ENCODE measurements at places on chromosomes 2 and 18.

DNA sequence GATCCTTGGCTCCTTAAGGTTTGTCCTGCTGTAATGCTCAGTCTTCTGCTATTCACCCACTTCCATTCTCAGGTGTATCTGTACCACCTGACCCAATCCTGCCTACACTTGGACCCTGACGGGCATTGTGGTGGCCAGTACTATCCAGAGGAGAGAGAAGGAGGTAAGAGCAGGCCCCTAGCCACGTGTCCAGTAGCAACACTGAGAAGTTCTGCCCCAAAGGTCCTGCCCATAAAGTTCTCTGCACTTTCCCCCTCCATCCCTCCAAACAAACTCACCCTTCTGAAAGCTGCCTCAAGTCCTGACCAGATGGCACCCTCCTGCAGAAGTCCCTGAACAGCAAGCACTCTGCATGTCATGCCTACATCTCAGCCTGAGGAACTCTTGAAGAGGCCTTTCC, 18.3 kb downstream of the TTC32 start:
- no peak for DNase-seq

DNA sequence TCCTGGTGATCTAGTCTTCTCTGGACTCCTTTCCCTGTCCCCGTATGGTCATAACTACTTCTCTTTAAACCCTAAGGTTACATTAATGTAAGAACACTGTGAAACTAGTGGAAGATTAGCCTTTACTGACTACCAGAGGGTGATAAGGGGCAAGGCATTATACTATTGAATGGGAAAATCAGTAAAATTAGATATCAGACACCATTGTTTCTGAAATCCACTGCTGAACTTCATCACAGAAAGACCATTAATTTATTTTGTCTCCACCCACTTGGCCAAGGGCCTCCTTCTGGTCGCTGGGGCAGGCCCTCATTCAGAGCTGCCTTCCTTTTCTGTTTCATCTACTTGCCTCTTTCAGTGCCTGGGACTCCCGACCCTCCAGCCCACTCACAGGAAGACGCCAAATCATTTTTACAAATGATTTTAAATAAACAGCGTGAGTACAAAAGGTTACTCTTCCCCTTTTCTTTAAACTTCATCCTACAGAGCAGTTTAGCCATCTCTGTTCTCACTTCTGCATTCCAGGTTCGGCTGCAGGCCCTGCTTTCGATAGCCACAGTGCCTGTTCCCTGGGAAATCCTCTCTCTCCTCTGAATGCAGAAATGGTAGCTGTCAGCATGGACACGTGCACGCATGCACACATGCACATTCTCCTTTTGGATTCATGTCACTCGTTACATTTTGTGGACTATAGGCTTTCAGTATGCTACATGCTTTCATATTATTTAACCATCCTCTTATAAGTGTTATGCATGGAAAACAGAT, 70.3 kb upstream of the DOCK10 start:
- no peak for DNase-seq

DNA sequence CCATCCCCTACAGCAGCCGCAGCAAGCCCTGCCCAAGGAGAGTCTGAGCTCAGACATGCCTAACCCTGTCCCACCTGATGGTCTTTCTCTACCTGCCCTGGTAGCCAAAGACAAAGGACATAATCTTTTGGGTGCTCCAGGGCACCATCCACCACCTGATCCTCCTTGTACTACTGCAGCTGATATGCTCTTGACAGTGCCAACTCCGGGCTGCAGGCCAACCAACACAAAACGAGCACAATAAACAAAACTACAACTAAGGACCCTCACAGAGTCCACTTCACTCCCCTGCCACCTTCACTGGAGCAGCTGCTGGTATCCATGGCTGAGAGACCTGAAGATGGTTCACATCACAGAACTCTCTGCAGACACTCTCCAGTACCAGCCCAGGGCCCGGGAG, 106.3 kb downstream of the GRB14 start:
- DNase-seq: peak; percentile 21

DNA sequence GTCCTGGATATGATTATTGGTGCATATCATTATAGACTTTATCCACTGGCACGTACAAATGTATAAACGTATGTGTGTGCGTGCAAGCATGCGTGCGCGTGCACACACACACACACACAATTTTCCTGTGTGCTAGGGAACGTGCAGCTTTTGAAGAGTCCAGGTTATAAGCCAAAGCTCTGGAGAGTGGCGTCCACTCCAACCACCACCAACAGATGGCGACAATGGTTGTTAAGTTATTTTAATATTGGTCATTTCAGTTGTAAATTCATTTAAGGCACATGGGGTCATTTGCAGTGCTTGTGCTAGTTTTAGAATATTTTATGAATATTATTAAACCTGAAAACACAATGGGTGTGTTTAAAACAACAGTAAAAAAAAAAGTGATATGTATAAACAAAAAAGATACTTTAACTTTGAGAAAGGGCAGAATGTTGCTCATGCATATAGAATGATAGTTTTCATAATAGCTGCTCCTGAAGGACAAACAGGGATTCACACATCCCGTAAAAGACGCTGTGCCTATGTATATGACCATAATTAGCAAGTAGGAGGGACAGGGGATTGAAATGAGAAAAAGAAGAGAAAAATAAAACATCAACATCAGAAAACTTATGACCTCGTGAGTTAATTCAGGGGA, 124.2 kb upstream of the ITGB6 start:
- peak; percentile 51 for DNase-seq

- no peak for DNase-seq
These were observed 392.5 kb downstream of the IRS1 start for GRCh38 chr2:226407135-226407534.

- no peak for DNase-seq
These were observed 429.9 kb downstream of the ARHGAP15 start for GRCh38 chr2:143559147-143559546.

DNA sequence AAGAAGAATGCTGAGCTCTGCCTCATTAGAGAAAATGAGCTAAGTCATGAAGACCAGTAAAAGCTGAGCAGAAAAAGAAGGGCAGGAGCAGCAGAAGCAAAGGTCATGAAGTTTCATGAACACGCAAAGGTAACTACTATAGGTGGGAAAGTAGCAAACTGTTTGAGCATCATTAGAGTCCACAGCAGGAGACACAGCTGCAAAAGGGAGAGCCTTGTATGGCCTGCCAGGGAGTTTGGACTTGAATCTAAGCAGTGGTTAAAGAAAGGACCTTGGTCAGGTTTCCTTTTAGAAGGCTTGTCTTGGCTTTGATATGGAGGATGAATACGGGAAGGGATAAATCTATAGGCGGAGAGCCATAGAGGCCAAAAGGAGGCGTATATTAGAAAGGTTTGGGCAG, 34.0 kb downstream of the DAPL1 start:
- DNase-seq: no peak

Data from NCI-H1105 treated with DMSO at 0.1 percent for 48 hours (cell line).